ENCODE measurements at places on chromosomes 3 and 15.

GRCh38 chr15:77119446-77119845 lies 48.5 kb upstream of the TSPAN3 start:
- DNase-seq = no peak

DNA sequence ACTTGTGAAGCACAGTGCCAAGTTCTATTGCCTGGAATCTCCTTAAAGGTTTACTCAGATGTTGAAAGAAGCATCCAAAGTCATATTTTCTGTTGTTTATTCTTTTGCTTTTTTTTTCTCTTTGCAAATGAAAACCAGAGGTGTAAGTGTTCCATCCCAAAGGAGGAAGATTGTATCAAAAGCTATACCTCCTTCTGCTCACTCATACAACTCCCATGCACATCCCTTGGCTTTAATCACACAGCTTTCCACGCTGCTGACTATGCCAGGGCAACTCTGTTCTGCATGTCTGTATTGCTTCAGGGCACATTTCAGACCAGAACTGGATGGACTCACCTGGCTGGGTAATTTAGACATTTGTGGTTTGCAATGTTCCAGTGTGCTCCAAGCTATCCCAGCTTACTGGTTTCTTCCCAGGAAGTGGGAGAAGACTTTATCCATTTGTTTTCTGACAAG lies 399.6 kb upstream of the TBL1XR1 start:
- no peak for DNase-seq

DNA sequence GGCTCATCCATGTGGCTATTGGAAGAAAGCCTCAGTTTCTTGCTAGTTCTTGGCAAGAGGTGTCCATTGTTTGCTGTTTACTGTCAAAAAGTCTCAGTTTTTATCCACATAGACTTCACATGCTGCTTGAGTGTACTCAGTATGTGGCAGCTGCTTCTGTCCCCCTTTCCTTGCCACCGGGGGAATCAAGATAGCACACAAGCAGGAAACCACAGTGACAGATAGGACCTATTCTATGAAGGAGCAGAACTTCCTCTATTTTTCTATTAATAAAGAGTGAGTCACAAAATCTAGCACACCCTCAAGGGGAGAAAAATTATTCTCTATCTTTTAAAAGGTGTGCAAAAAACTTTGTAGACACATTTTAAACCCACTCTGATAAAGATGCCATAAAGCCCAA lies 121.4 kb upstream of the GMNC start:
- no peak for DNase-seq

- no peak for DNase-seq
Observed at GRCh38 chr3:171777596-171777995, 32.7 kb downstream of the PLD1 start.

DNA sequence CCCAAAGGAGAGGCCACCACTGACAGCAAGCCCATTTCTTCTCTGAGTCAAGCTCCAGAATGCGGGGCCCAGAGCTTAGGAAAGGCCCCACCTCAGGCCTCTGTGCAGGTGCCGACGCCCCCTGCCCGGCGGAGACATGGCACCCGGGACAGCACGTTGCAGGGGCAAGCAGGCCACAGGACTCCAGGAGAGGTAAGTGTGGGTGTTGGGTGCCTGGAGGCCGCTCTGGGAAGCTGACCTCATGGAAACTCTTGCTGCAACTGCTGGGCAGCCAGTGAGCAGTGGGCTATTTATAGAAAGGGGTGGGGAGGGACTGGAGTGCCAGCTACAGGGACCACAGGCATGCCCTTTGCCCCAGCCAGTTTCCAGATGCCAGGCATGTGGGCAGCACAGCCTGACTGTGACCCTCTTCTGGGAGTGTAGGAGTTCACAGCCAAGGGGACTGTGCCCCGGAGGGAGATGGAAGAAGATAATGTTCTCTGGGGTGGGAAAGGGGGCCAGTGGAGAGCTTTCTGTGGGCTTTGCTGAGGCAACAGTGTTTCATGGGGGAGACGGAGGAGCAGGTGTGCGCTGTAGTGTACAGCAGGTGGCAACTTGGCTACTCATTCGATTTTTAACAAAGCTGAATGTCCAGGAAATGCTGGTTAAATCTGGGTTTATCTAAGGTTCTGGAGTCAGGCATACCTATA lies 23.7 kb downstream of the ALPK3 start:
- DNase-seq = peak; percentile 49

DNA sequence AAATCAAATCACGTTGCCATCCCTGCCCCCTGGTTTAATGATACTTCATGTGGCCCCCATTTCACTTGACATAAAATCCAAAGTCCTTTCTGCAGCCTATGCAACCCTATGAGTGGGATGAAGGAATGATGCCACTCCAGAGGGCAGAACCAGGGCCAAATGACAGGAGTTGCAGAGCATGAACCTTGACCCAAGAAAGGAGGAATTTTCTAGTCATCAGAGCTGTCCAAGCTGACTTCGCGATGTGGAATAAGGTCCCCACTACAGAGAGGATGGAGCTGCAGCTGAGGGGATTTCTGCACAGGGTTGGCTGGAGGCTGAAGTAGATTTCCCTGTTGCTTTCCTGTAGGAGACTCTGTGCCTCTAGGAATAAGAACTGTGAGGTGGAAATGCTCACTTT lies 15.8 kb upstream of the EPHB3 start:
- no peak for DNase-seq

- no peak for DNase-seq
Observed at GRCh38 chr15:60017538-60018520, 13.7 kb downstream of the FOXB1 start.

DNA sequence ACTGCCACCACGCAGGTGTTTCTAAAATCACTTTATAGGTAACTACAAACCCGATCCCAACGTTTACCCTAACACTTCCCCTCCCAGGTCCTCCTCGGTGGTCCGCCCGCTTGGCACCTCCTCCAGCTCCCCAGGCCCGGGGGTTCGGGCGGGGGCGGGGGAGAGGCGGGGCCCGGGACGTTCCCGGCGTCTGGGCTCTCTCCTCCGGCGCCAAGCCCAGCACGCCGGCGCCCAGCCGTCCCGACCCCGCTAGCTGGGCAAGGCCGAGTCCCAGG lies 562 bp downstream of the CGGBP1 start:
- no peak for DNase-seq

DNA sequence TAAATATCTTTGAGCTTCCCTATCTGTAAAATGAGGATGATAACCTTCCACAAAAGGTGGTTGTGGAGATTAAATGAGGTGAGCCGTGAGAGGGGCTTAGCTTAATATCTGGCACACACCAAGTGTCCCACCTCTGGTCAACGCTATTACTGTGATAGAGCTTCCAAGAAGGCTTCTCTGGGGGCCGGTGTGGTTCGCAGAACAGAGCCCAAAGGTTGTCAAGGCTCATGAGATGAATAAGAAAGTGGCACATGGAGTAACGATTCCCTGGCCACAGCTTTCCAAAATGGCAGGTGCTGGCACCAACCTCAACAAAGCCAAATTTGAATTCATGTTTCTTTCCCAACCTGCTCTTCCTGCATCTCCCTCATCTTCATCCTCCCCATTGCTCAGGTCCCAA lies 10.4 kb downstream of the KY start:
- DNase-seq = no peak

DNA sequence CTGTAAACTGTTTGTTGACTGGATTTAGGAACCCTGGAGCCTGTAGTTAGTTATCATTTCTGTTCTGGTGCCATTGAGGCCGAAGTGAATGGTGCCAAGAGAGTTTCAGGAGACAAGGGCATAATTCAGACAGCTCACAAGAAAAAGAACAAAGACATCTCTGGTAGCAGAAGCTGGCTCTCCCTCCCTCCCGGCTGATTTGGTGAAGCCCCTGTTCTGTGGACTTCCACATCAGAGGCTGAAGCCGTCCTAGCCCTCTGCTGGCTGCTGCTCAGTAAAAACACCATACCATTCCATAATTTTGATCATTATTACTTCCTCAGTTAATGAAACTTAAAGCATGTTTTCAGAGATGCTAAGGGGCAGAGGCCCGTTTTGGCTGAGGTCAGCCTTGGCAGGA lies 381.2 kb upstream of the WNT5A start:
- DNase-seq = no peak

DNA sequence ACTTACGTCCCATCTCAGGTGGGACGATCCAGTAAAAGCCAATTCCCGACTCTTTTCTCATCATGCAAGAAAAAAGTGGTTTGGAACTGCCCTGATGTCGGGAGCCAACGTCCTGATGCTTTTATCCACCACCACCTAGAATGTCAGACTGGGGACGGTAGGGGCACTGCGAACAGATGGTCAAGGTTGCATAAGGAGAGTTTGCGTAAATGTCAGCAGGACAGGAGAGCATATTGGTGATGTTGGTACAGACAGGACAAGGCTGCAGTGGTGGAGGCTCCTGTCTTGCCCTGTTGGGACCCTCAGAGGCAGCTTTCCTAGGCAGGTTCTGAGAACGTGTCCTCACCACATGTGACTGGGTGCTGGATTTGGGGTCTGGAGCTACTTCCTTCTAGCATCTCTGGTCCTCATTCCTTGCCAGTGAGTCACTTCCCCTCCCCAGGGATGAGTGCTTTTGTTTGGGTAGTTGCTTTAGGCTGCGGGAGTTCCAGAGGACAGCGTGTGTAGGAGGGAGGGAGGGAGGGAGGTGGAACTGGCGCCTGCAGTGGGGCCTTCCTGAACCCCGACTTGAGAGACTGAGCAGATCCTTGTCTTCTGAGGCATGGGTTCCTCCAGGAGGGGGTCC lies 21.0 kb downstream of the THSD4 start:
- peak; percentile 93 for DNase-seq

GRCh38 chr15:47862402-47862801 lies 145.1 kb downstream of the SEMA6D start:
- peak; percentile 4 for DNase-seq

DNA sequence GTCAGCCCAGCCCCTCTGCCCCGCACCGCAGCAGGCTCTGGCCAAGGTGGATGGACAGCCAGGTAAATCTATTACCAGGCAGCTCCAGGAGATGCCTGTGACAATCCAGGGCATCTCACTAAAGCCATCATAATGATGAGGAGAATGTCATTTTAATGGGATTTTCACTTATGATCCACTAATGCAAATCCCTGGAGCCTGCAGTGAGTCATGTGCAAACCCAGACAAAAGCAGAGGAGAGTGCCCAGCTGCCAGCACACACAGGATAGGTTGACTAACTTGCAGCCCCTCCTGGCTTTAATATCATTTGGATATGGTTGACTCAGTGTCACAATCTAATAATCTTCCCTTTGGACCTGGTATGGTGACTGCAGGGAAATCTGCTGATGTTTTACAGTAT lies 206.9 kb upstream of the TRIM42 start:
- DNase-seq = peak; percentile 54

GRCh38 chr15:54517366-54517765 lies 539.1 kb downstream of the UNC13C start:
- no peak for DNase-seq

DNA sequence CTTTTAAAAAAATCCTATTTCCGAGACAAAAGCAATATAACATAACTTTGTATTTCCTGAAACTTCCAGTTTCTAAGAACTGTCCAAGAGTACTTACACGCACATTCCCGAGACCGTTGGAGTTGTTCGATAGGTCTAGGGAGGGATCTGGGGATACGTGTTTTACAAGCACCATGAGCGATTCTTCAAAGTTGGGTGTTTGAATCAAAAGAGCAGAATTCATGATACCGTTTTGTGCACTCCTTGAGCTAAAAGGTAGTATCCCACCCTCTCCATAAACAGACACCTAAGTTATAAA lies 700 bp upstream of the EDEM1 start:
- DNase-seq = peak; percentile 47

DNA sequence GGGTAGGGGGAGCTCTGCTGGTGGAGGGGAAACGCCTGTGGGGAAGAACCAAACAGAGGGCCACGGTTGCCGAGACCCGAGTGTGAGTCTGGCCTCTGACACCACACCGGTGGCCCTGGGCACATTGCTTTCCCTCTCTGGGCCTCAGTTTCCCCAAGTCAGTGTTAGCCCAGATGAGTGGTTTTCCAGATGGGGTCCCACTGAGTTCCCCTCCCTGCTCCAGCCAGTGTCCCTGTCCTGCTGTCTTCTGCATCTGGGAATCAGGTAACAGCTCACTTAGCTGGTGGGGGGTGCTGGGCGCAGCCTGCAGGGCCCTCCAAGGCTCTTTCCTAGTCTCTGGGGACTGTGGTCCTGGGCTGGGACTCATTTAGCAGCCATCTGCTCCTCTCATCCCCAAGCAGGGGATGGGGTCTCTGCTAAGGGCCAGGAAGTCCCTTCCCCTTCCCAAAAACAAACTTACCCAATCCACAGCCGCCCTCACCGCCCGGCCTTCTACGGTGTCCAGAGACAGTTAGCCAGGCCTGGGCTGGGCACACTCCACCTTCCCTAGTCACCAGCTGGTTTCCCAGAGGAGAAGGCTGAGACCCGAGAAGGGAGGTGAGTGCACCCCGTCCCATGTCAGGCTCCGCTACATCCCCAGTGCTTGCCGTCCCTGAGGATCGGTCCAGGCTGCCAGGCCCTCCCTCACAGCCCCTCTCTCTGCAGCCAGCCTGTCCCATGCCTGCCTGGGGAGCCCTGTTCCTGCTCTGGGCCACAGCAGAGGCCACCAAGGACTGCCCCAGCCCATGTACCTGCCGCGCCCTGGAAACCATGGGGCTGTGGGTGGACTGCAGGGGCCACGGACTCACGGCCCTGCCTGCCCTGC lies 676 bp downstream of the GP9 start:
- DNase-seq = no peak

- peak; percentile 56 for DNase-seq
Observed at GRCh38 chr3:39990532-39990931, 181.1 kb downstream of the MYRIP start.

DNA sequence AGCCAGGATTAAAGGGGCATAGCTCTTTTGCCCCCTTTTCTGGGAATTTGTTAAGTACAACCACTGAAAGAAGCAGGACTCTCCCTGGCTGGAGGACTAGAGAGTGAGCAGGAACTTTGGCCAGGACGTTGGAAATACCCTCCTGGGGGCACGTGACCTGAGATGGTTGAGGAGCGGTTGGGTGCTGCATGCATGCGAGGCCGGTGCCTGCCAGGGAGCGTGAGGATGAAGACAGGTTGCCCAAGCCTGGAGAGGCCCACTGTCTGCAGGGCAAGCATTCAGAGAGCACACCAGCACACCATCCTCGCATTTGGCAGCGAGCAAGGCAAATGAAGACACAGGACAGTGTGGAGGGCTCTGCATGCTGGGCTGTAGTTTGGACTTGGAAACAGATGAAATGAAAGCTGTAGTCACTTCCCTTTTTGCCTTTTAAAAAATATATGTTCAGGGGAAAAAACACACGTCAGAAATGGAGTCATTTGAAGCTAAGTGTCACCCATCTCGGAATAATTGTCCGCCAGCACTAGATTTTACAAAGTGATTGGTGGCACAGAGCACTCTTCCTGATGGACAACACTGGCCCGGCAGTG lies 217.6 kb downstream of the SLCO3A1 start:
- DNase-seq = no peak

- no peak for DNase-seq
Observed at GRCh38 chr15:45586125-45586524, 1.1 kb upstream of the BLOC1S6 start.

DNA sequence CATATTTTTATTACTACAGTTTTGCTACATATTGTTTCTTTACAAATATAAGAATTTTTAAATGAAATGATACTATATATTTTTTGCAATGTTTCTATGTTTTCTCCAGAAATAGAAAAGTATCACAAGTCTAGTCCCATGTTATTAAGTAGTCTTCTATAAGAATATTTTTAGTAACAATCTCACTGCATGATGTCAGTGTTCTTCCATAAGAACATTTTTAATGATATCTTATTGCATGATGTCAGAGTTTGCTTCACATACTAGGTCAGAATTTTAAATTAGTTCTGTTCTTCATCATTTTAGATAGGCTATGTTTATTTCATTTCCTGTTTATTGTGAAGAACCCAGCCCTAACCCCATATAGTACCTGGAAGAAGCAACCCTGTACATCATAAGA lies 265.3 kb upstream of the IL12A start:
- no peak for DNase-seq

GRCh38 chr3:103813955-103814354 lies 1379.1 kb downstream of the ZPLD1 start:
- no peak for DNase-seq
